Mesothelial cell of epicardium (in vitro differentiated cells): ENCODE measurements at places on chromosomes 13 and 19.

DNA sequence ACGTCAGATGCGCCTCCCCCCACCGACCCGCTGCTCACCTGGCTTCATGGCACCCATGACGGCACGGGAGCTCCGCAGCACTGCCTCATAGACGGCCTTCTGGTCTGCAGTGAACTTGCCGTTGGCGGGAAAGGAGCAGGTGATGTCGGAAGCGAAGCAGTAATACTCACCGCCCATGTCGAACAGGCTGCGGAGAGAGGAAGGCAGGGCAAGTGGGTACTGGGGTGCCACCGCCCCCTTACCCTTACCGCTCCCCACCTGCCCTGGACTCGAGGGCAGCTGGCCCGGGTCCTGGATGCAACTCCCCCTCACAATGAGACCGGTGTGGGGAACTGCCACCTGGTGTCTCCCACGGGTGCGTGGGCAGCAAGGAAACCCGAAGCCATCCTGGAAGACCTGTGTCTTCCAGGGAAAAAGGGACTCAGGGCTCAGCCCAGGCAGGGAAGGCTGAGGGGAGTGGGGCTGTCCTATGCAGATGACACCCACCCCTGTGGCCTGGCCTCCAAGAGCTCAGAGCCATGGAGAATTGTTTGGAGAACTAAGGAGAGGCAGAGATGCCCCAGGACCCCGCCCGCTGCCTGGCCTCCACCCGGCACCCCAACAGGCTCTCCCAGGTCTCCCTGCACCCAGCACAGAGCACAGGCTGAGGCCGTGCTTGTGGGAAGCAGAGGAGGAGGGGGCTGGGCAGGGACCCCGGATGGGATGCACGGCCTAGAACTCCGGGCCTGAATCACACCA is 28.3 kb downstream of the CEBPG start:
- peak; percentile 12 for DNase-seq

- DNase-seq = no peak
Observed at GRCh38 chr13:72536714-72537394, 190.6 kb downstream of the MZT1 start.

DNA sequence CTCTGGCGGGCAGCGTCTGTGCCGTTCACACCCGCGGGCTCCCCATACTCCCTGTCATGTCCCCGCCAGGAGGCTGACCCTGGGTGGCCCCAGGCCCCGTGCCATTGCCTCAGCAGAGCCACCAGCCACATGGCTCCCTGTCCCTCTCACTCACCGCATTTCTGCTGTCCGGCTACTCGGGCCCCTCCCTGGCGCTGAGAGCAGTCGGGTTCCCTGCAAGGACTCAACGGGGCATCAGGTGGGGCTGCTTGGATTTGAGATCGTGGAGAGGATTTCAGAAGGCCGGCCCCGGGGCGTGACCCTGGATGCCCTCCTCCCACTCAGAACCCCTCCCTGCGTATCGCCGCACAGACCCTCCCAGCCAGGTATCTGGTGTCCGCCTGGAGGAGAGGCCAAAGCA is 142.1 kb downstream of the KDM4B start:
- DNase-seq = no peak

DNA sequence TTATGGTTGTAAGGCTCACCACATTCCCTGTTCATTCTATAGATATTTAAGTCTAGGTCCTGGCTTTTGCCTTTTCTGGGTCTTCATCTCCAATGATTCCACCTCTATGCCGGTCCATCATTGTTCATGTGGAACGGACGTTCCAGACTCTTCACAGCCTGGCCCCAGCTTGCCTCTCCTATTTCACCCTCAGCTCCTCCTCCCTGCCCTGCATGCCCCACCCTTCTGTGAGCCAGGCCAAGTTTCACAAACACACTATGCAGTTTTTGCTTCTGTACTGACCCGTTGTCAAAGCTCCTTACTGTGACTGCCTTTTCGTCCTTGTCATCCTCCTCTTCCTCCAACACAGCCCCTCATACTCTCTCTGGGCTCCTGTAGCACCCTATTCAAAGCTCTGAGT is 31.3 kb downstream of the TEX26 start:
- DNase-seq = no peak

DNA sequence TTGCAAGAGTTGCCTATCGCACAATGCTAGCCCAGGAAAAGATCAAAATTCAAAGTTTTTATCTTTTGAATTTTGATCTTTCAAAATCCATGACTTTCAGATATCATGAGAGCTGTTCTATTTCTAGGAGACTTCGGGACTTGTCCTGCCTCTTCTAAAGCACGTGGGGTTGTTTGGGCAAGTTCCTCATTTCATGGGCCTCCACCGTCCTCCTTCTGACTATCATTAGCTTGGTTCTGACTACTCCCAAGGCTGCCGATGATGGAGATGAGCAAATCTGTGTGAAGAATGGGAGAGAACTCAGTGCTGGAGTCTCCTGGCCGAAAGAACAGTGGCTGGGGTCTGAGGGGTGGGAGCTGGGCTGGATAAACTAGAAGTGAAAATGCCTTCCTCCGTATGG is 86.5 kb downstream of the COL4A1 start:
- DNase-seq = no peak
